Colonic mucosa (tissue), 4 donors: ENCODE measurements at places on chromosomes 12 and 14. TPM values are rescaled to one million over a fixed set of nuclear protein-coding genes. Genes with fewer than 3 reads are reported as not detected.
A peak's percentile ranks its signal among the peaks of the same experiment; 100 is the strongest.

Gene LIN7A
- total RNA-seq = 0.17 TPM

Gene MIP
- not detected for total RNA-seq

Gene ERO1A
- total RNA-seq = 83.6 TPM

DNA sequence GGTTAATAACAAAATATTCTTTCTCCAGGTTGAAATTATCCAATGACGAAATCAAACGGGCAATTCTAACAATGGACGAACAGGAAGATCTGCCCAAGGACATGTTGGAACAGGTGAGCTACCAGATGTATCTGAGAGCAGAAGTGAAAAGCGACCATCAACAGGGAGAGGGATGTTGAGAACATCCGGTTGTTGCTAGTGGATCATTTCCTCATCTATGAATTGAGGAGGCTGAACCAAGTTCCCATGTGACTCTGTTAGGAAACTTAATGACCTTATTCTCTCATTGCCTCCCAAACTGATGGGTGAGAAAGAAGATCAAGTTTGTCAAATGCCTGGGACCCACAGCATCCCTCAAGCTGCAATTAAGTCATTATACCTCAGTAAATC is 117.7 kb downstream of the GPR135 start:
- H3K36me3 ChIP-seq = no peaks in the 10 kb centered on the region
- no peak for DNase-seq
- H3K4me1 ChIP-seq = no peaks in the 10 kb centered on the region
- H3K4me3 ChIP-seq = no peak overlapping the region
- H3K27me3 ChIP-seq = no peaks in the 10 kb centered on the region

GRCh38 chr14:68816183-68816942 is 23.5 kb upstream of the ZFP36L1 start:
- H3K27me3 ChIP-seq = no peaks in the 10 kb centered on the region
- peak overlapping the region; percentile 47 for H3K4me3 ChIP-seq
- DNase-seq = peak; percentile 91
- H3K36me3 ChIP-seq = no peaks in the 10 kb centered on the region
- peak overlapping the region; percentile 99 for H3K27ac ChIP-seq
- peaks cover 10% of the 10 kb centered on the region for H3K4me1 ChIP-seq

- no peak overlapping the region for H3K27ac ChIP-seq
- no peaks in the 10 kb centered on the region for H3K4me1 ChIP-seq
- DNase-seq = no peak
- no peaks in the 10 kb centered on the region for H3K36me3 ChIP-seq
Observed at GRCh38 chr14:51365241-51365965, 125.4 kb downstream of the TMX1 start.

DNA sequence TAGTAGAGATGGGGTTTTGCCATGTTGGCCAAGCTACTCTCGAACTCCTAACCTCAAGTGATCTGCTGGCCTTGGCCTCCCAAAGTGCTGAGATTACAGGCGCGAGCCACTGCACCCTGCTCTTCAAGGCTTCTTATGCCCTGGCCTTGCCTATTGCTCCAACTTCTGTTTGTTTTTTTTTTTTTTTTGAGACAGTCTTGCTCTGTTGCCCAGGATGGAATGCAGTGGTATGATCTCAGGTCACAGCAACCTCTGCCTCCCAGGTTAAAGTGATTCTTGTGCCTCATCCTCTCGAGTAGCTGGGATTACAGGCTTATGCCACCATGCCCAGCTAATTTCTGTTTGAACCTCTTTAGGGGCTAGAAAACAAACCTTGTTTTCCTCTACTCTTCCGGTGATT is 6.0 kb upstream of the ABCD4 start:
- no peak overlapping the region for H3K27ac ChIP-seq
- no peaks in the 10 kb centered on the region for H3K36me3 ChIP-seq
- no peaks in the 10 kb centered on the region for H3K27me3 ChIP-seq
- no peaks in the 10 kb centered on the region for H3K4me1 ChIP-seq
- H3K4me3 ChIP-seq = no peak overlapping the region

GRCh38 chr12:9345171-9345570 is 137.0 kb upstream of the PZP start:
- H3K4me1 ChIP-seq = no peaks in the 10 kb centered on the region
- H3K4me3 ChIP-seq = no peak overlapping the region
- no peak overlapping the region for H3K27ac ChIP-seq
- H3K36me3 ChIP-seq = no peaks in the 10 kb centered on the region

DNA sequence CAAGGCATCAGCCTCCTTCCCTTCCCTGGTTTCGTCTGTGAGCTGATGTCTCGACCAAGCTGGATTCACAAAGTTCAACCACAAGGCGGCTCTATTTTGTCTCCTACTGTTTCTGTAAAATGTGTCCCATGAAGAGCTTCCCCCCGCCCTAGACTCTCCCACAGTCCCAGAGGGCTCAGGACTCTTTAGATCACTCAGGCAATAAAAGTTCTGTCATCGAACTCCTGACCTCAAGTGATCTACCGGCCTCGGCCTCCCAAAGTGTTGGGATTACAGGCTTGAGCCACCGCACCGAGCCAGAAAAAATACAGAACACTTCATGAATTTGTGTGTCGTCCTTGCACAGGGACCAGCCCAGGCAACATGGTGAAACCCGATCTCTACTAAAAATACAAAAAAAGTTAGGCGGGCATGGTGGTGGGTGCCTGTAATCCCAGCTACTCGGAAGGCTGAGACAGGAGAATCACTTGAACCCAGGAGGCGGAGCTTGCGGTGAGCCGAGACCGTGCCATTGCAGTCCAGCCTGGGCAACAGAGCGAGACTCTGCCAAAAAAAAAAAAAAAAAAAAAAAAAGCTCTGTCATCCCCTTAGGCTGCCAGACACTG is 149.4 kb downstream of the BCL11B start:
- H3K27ac ChIP-seq = no peak overlapping the region
- no peak overlapping the region for H3K4me3 ChIP-seq
- H3K4me1 ChIP-seq = no peaks in the 10 kb centered on the region
- no peaks in the 10 kb centered on the region for H3K36me3 ChIP-seq
- DNase-seq = peak; percentile 10

DNA sequence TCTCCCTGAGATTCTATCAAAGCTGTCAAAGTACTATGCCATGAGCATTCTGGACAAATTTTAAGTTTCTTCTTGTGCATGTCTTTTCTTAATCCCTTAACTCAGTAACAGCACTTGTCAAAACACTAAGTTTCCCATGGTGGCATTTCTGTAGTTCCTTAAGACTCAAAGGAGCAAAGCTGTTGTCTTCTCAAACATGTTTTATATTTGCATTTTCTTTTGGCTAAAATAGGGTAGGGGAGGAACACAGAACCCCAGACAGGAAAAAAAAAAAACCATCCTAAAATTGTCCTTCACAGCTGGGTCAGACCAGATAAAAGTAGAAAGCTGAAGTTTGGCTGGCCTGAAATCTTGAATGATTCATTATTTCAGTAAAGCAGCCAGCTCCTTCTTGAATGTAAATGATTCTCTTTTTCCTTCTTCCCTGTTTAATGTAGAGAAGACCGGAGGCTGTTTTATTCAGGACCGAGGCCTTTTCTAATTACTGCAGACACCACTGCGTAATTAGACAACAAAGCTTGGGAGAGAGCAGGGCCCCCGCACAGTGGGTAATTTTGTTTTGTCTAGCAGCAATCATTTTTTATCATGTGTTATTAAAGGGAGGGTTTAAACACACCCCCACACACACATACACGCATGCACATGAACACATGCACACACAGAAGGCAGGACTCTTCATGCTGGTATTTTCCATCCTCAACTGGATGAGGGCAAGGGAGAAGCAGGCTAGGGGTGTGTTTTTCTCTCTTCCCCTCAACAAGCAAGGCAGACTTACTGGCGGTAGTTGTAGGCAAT is 51.0 kb downstream of the PAH start:
- no peaks in the 10 kb centered on the region for H3K27me3 ChIP-seq
- no peaks in the 10 kb centered on the region for H3K36me3 ChIP-seq
- no peak for DNase-seq
- H3K4me3 ChIP-seq = no peak overlapping the region
- no peak overlapping the region for H3K27ac ChIP-seq

DNA sequence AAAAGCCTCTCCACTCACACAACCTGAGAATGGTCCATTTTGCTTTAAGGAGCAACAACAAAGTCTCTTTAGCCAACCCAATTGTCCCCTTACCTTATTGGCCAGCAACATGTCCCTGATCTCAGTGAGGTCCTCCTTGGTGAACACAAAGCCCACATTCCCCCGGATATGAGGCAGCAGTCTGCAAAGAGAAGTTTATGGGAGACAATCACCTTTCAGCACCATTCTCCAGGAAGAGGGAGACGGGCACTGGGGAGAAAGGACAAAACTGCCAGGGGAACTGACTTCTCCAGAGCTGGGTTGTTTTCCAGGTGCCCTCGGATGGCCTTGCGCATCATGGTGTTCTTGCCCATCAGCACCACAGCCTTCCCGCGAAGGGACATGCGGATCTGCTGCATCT is 1.9 kb downstream of the RPLP0 start:
- H3K27me3 ChIP-seq = no peaks in the 10 kb centered on the region
- H3K27ac ChIP-seq = peak overlapping the region; percentile 92
- no peak for DNase-seq
- peaks cover 6% of the 10 kb centered on the region for H3K36me3 ChIP-seq
- no peak overlapping the region for H3K4me3 ChIP-seq
